ENCODE measurements at places on chromosomes 7 and 10.

- no peak for DNase-seq
Observed at GRCh38 chr10:60155099-60155877, 234.4 kb downstream of the ANK3 start.

- no peak for DNase-seq
Observed at GRCh38 chr7:102085218-102085772, 201.4 kb upstream of the SH2B2 start.

GRCh38 chr7:38461887-38462286 is 169.3 kb downstream of the AMPH start:
- no peak for DNase-seq

DNA sequence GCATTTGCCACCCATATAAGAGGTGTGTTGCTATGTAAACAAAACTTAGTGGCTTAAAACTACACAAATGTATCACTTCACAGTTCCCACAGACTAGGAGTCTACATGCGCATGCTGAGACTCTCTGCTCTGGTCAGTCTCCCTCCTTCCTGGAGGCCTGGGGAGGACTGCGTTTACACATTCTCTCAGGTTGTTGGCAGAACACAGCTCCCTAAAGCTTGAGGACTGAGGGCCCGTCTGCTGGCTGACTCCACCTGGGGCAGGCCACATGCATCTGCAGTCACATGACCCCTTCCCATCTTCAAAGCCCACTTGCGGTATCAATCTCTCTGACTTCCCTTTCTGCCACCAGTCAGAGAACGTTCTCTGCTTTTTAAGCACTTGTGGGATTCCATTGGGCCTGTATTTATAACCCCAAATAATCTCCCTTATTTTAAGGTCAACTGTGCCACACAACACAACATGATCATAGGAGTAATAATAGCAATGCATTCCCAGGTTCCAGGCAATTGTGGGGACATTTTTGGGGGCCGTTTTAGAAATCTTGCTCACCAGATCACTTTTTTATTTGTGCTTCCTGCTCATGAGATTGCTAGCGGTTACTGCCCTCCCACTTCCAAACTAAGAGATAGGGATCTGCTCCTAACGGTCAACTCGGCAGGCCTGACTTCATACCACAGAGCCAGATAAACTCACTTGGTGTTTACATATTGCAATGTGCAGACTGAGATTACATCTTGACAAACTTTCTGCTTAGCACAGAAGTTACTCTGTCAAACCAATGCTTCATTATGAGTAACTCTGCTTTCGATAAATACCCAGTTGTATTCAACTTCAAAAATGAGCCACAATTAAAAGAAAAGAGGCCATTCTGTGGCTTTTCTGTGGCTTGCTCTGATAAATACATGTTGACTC is 96.3 kb downstream of the ALOX5 start:
- DNase-seq = no peak

DNA sequence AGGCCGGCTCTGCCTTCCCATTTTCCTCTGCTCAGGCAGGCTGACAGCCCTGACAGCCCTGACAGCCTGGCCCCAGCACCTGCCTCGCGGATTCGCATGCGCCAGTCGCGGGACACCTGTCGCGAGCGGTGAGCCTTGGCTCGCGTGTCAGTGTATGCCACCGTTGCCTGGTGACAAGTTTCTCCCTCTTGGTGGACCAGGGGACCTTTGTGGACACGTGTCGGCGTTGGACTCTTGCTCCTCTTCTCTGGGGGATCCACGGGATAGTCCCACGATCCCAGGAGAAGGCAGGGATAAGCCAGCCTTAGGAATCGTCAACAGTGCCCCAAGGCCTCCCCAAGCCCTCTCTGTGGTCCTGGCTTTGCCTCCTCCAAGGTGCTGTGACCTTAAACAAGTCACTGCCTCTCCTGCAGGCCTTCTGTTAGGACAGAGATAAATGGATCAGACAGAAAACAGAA is 18.1 kb upstream of the ZNF273 start:
- no peak for DNase-seq

GRCh38 chr10:13184730-13185514 is 23.6 kb downstream of the MCM10 start:
- DNase-seq = no peak

- DNase-seq = no peak
Observed at GRCh38 chr10:35493196-35494118, 111.7 kb upstream of the GJD4 start.

DNA sequence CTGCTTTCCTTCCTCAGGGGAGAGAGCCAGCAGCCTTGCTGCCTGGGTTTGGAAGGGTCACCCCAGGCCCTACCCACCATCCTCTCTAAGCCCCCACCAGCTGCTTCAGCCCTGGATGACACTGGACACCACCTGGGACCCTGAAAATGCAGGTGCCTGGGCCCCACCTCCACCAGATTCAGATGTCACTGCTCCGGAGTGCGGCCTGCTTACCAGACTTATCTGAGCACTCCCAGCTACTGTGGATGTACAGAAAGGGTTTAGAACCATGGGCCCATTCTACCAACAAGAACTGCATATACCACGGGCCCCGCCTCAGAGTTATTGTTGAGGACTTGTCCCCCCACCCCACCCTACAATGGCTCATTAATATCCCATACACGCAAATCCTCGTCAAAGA is 172.3 kb downstream of the PTPRN2 start:
- no peak for DNase-seq

DNA sequence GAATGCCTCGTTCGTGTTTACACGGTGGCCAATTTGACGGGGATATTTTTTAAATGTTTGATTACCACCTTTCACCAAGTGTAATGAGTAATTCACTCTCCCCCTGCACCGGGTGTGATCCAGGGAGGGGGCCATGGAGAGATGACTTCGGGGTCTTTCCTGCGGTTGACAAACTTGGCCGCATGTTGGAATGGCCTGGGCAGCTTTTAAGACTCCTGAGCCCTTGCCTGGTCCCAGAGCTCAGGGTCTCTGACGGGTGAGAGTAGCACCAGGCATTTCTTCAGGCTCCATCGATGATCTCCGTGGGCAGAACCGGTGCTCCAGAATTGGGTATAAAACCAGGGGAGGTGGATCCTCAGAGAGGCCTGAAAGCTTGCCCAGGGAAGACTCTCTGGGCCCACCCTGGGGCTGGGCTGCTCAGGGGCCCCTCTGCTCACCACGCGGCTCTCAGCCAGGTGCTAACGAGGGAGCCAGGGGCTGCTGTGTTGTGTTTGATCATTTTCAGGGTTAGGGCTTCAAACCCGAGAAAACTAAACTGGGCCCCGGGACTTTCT is 882 bp downstream of the ZNF282 start:
- no peak for DNase-seq

GRCh38 chr7:65554-65953 is 126.8 kb upstream of the FAM20C start:
- DNase-seq = no peak

DNA sequence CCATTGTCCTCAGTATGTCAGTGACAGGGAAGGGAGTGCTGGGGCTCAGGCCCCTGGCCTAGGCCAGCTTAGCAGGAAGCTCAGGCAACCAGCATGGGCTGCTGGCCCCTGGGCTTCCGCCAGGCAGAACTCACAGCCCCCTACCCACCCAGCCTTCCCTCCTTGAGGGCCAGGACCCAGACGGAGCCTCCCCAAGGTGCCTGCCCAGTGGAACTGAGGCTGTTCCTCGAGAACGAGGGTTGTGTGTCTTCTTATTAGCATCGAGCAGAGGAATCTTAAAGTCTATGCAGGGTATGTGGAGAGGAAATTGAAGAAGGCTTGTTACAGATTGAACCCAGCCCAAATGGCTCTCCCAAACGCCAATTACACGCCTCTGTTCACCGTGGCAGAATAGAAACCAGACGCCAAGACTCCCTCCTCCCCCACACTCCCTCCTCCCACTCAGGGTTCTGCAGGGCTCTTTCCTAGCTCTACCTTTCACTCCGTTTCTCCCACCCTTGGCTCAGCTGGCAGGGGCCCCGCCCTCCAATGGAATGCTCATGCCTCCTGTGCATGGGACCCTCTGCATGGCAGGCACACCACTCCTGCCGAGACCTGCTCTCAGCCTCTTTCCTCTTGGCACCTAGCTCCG is 134.4 kb downstream of the ZMIZ1 start:
- DNase-seq = no peak

- no peak for DNase-seq
Observed at GRCh38 chr7:147980826-147981813, 609.4 kb upstream of the C7orf33 start.

GRCh38 chr7:81788246-81788645 is 18.4 kb upstream of the HGF start:
- no peak for DNase-seq

- DNase-seq = no peak
Observed at GRCh38 chr7:123348690-123349089, 148.9 kb upstream of the SLC13A1 start.

GRCh38 chr7:118053353-118053752 is 130.6 kb upstream of the LSM8 start:
- DNase-seq = no peak

DNA sequence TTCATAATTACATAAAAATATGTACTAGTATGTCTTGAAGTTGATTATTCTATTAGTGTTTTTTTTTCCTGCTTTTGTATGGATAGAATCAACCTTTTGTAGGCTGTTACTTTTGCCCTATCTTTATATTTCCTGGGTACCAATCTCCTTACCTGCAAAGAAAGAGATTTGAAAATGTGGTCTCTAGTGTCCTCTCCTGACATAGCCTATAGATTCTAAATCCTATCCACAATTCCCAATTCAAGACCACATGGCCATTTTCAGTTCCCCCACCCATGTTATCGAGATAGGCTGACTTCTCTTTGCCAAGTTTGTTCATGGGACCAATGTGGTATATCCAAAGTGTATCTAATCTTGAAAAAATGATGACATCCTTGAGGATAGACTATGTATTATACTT is 269.4 kb upstream of the SEMA3D start:
- no peak for DNase-seq

- DNase-seq = no peak
Observed at GRCh38 chr7:134004829-134005505, 122.2 kb upstream of the LRGUK start.

DNA sequence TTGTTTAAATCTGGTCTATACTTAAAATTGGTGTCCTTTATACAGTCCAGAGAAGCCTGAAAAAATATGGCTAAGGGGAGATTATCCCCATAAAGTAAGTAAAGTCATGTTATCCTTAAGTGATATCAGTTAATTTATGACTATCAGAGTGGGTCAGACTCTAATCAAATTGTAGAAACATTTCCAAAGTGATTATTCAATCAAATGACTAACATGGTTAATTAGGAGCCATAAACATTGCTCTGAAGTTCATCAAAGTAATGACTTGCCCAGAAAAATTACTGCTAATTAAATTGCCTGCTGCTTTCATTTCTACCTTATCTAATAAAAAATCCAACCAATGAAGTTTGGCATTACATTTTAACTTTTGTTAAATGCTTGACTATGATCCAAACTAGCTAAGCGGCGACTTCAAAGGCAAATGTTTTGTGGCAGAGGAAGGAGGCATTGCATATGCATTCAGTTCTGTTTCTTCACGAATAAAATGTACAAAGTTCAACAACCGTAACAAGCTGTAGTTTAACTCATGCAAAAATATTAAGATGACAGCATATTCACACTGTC is 76.7 kb downstream of the ETV1 start:
- DNase-seq = no peak

DNA sequence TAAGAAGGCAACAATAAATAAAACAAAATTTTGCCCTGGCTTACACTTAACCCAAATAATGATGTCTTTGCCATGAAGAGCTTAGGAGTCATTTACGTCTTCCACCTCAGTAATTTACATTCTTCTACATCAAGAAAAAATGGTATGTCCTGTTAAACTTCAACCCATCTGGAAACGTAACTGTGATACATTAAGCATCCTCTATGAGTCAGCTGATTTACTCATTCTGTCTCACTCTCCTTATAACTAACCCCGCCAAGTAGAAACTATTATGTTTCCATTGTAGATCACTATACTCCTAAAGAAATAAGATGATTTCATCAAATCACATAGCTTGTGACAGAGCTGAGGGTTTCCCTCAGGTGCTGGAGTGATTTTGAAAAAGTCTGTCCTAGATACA is 330.7 kb downstream of the CDC14C start:
- DNase-seq = no peak

DNA sequence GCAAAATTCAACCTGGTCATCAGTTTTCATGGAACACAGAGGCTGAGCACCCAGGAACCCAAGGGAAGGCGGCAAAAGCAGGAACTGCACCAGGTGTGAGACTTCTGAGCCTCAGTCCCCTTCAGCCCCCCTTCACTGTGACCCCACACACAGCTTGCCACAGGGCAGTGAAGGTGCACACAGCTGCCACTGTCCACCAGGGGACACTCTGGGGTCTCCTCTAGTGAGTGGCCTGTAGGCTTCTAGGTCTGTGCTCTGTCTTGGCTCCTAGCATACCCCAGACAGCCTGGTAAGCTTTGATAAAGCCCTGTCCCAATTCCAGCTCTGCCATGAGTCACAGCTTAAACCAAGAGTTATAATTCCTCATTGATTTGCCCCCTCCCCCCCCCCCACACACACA is 12.1 kb downstream of the KCNH2 start:
- no peak for DNase-seq

GRCh38 chr7:117338020-117338419 is 15.2 kb upstream of the WNT2 start:
- no peak for DNase-seq

- DNase-seq = no peak
Observed at GRCh38 chr7:143237366-143237765, 15.5 kb downstream of the TAS2R40 start.

GRCh38 chr7:35003679-35004303 is 33.5 kb downstream of the DPY19L1 start:
- DNase-seq = no peak

- no peak for DNase-seq
Observed at GRCh38 chr10:78513986-78514385, 480.3 kb downstream of the RPS24 start.

DNA sequence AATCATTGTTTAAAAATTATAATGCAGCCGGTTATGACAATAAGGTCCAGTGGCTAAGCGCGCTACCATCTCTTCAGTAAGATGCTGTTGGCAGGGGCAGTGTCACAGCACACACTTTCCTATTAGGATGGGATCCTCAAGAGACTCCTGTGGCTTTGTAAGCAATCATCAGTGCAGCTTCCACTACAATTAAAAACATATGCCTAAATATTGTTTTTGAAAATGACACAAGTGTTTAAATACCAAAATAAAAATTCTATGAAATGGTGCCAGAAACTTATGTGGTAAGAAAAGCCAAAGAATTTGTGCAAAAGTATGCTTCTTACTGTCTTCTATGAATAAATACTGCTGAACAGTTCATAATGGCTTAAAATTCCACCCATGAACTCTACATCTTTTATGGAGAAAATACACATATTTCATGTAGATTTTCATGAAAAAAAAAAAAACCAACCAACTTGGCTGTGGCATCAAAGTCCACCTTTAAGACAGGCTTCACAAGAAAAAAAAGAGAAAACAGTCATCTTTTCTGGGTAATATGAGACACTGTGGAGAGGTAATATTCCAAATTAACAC is 132.8 kb downstream of the SEMA3C start:
- no peak for DNase-seq
